Epithelial cell of esophagus (primary cell): ENCODE measurements at places on chromosomes 13 and 19.
A peak's percentile ranks its signal among the peaks of the same experiment; 100 is the strongest.

DNA sequence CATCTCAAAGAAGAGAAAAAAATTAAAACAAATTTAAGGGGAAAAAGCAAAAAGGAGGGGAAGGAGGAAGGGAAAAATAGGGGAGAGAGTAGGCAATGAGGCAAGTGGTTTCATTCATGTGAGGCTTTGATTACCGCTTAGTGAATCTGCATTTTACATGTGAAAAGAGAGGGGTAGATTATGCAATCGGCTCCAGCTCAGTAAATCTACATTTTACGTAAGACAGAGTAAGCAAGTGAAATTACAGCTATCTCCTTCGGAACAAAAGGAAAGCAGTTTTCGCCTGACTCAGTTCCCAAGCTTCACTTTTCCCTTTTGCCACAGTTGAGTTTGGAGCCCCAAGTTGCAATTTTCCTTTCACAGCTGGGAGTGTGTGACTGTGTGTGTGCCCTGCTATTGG is 16.0 kb upstream of the OLFM2 start:
- DNase-seq, result no peak

- peak; percentile 20 for DNase-seq
Observed at GRCh38 chr13:29573190-29573589, 22.3 kb downstream of the SLC7A1 start.

- DNase-seq, result no peak
Observed at GRCh38 chr13:73731564-73731963, 402.6 kb downstream of the KLF12 start.

DNA sequence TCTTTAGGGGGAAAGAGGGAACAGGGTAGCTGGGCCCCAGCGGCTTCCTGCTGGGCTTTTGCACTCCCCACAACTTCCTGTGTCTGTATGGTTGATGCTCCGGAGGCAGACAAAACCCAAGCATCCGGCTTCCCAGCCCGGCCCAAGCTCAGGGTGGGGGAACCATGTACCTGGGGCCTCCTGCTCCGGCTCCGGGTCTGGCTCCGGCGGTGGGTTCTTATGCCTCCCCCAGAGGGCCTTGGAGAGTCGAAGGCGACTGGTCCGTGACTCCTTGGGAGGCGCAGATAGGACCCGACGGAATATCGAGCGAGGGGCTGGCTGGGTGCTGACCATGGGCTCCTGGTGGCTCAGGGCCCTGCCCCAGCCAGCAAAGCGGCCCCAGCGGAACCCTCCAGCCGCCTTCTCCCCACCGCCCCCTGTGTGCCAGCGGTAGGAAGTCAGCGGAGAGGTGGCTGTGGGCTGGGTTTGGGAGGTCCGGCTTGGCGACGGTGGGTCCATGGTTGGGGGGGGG is 428 bp downstream of the RASAL3 start:
- no peak for DNase-seq

GRCh38 chr19:18633321-18633720 is 3.5 kb upstream of the KLHL26 start:
- DNase-seq, result no peak
